RWPE1 (cell line): ENCODE measurements at places on chromosomes 6 and 20.
A peak's percentile ranks its signal among the peaks of the same experiment; 100 is the strongest.

DNA sequence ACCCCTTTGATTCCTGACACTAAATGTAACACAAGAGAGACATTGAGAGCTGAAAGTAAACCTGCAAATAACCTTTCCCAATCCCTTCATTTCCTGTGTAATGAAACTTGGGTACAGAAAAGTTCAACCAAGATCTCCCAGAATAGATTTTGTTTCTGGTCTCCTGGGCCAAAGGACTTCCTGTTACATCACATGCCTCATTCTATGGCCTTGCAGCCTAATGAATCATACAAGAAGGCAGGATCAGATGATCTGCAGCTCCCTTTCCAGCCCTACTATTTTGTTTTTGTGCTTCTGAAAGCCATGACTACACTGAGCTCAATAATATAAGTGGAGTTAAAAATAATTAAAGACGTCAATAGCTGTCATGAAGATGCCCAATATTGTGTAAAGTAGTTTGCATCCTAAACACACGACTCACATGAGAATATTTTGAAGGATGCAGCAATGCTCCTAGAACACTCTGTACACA is 73.4 kb upstream of the NOX3 start:
- peak; percentile 52 for DNase-seq

DNA sequence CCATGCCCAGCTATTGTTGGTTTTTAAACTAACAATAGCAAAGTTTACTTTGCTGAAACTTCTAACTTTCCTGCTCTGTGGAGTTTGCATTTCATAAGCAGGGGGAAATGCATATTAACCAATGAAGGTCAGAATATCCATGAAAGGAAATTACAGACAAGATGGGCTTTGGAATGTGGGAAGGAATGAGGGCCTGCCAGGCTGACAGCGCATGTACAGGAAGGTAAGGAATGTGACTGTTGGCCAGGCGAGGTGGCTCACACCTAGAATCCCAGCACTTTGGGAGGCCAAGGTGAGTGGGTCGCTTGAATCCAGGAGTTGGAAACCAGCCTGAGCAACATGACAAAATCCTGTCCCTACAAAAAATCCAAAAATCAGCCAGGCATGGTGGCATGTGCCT is 49.6 kb downstream of the CDK5RAP1 start:
- no peak for DNase-seq

GRCh38 chr6:118383924-118384323 is 164.2 kb upstream of the PLN start:
- no peak for DNase-seq

DNA sequence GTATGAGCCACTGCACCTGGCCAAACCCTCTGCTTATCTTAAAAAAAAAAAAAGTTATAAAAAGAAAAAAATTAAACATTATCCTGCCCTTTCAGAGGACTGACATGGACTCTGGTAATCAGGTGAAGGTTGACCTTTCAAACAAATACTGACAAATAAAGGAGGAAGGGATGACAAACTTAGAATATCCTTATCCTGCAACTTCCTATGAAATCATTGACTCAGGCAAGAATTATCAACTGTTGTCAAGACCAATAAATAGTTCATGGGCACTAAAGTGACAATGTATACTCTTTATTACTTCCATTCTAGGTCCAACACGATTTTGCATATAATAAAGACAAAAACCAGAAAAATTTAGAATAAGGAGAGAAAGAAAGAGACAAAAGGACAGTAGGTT is 117.9 kb downstream of the KIF16B start:
- DNase-seq: no peak

DNA sequence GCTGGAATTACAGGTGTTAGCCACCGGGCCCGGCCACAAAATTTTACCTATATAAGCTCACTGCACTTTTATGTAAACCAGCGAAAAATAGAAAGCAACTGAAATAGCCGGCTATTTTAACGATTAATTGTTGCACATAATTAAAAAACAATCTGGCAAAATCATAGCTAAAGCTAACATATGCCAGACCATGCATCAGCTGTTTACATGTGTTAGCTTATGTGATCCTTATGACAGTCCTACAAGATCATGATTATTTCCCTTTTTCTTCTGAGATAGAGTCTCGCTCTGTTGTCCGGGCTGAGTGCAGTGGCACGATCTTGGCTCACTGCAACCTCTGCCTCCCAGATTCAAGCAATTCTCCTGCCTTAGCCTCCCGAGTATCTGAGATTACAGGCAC is 157.0 kb downstream of the ZFP64 start:
- DNase-seq: no peak

DNA sequence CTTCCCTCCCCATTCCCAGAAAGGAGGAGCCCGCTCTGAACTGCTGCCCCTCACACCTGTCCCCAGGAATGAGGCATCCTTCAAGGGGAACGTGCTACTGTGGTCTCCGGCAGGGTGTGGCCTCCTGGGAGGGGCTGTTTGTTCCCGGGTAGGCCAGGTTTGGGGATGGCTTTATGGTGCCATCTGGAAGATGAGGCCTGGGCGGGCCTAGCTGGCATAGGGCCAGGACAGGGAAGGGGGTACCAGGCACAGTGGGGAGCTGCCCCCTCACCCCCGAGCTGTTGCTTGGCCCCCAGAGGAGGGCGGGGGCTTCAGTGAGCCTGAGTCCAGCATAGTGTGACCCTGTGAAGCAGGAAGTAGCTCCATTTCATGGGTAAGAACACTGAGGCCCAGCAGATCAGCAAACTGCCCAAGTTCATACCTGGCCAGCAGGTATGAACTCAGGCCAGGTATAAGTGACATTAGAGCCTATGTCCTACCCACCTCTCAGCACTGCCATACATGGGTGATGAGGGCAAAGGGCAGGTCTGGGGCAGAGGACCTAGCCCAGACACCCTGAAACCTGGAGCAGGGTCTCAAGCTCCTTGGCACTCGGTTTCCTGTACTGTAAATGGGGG is 17.5 kb upstream of the SPDEF start:
- no peak for DNase-seq

DNA sequence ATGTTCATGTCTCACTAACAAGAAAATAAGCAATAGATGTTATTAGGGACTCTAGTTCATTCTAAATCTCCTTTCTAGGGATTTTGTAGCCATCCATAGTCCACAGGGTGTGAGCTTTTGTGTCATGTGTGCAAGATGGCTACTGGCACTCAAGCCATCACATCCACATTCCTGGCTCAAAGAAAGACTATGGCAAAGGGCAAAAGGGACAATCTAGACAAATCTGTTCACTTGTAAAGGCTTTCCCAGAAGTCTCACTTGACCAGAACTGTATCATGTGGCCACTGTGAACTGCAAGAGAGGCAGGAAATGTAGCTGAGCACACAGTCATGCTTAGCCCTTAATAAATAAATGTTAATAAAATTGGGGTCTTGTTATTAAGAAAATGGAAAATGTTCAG is 212.6 kb upstream of the EXOC2 start:
- DNase-seq: no peak

GRCh38 chr20:1414982-1415381 is 22.1 kb upstream of the FKBP1A start:
- DNase-seq: no peak

DNA sequence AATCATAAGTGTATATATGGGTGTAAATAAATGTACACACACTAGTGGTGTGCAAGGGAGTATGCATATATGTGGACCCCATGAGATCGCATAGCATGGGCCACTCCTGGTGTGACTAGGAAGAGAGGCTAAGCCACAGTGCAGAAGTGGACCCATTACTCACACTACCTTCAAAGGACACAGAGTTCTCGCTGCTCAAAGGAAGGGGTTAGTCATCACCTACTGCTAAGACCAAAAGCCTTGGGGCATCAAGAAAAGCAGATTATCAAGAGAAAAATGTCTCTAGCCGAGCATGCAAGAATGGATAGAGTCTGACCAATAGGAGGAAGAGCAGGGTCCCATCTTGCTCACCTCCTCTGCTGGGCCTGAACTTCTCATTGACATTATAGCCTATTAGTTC is 195.5 kb downstream of the MAFB start:
- peak; percentile 84 for DNase-seq

- no peak for DNase-seq
These were observed 158.2 kb upstream of the IMPG1 start for GRCh38 chr6:76230711-76231110.

- no peak for DNase-seq
These were observed 432.3 kb downstream of the CD83 start for GRCh38 chr6:14549871-14550270.

DNA sequence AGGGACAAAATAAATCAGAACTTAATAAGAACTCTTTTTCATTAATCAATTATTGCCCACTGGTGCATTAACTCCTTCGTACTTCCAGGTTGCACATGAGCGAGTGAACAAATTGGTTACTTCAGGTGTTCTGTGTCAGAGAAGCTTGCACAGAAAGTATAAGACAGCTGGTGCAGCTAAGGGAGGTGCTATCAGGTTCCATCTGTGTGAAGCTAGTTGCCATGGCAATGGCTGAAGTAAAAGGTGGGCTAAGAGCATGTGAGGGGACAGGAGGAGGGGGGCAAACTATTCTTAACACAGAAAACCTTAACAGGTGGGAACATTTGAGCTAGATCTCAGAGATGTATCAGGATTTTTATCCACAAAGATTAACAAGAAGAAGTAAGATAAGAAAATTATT is 81.6 kb downstream of the MANEA start:
- DNase-seq: no peak

DNA sequence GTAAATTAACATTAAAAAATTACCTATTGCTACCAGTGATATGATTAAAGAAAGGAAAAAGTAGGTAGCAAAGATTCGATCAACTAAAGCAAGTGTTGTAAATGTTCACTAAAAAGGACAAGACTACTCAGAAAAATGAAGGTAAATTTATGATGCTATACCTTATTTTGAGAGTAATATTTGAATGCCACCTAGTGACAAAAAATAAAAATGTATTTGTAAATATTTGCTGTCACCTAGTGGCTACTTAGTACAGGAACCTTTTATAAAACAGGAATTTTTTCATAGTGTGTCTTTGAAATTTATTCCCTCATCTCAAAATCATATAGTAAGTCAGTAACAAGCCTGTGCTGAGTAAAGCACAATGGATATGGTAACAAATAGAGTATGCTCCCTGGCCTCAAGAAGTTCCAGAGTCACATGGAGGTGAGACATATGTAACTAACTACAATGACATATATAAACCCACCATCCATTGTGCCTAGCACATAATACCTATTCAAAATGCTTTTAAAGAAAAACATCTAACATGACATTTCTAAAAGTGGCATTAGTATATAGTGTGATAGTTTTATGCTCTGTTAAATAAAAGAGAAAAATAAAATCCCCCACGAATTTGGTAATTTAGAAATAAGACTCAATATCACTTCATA is 193.1 kb upstream of the SIM1 start:
- DNase-seq: no peak

DNA sequence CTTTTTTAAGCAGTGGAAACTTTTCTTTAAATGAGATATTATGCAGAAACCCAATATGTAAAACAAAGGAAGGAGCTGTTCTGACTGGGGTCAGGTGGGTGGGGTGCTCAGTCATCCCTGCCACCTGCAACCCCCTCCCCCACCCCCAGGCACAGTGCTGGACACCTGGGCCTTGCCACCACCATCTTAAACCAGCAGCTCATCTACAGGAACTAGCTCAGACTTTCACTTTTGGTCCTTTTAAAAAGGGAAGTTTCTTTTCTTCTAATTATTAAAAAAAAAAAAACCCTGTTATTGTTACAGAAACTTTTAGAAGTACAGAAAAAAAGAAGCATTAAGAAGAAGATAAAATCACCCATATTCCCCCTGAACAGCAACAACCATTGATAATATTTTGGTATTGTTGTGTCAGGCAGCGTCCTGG is 37.1 kb downstream of the PPP1R16B start:
- DNase-seq: no peak

DNA sequence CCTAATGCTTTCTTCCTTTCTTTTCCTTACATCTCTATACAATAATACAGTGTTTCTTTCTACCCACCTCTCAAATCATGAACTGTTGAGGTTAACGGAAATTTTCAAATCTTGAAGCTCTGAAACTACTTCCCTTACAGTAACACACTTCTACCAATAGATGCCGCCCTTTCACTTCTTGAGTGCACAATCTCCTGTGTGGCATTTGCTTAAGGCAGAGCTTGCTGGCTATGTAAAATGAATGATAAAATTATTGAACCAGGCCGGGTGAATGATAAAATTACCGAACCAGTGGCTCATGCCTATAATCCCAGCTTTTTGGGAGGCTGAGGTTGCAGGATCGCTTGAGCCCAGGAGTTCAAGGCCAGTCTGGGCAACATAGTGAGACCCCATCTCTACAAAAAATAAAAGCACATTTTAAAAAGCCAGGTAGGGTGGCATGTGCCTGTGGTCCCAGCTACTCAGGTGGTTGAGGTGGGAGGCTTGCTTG is 56.8 kb downstream of the KCNS1 start:
- peak; percentile 74 for DNase-seq

DNA sequence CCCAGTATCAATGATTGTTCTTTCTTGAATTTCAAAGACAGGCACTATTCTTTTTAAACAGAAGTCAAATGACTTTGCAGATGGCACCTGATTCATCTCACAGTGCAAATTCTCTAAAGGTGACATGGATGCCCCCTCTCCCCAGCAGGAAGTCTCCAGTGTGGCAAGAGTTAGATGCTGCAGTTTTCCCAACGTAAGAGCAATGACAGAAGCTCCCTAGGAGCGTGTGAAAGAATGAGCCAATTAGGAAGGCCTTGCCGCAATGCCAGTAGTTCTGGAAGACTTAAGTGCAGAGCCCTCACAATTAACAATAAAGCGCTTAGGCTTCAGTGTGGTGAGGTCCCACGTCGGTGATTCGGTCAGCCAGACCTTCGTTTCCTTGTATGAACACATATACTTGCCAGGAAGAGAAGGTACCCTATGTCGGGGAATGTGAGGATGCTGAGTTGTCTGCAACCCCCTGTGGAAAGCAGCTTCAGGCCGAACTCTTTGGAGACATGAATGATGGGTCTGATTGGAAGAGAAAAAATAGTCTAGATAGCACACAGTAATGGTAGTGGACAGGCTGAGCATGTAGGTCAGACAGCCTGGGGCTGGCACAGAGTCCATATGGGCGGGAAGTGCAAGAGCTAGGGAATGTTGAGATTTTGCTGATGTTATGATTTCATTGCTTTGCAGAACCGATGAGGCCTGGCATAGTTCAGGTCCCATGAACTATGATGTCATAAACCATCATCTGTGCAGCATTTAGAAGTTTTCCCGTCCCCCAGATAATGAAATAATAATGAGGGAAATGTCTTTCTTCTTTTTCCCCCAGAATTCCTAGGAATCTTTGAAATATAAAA is 132.6 kb downstream of the PHACTR1 start:
- DNase-seq: no peak

- DNase-seq: no peak
These were observed 1.5 kb downstream of the SIRPA start for GRCh38 chr20:1896484-1897258.

- DNase-seq: no peak
These were observed 52.0 kb downstream of the KIF13A start for GRCh38 chr6:17935188-17936149.

GRCh38 chr6:116616737-116617053 is 416 bp downstream of the RSPH4A start:
- DNase-seq: peak; percentile 6

GRCh38 chr6:4516206-4516605 is 260.0 kb upstream of the CDYL start:
- DNase-seq: no peak
